ENCODE measurements at places on chromosomes 1 and 21. TPM values are rescaled to one million over a fixed set of nuclear protein-coding genes. Genes with fewer than 3 reads are reported as not detected.

GRCh38 chr21:18602711-18603110 is 199.1 kb upstream of the TMPRSS15 start:
- no peak for DNase-seq

DNA sequence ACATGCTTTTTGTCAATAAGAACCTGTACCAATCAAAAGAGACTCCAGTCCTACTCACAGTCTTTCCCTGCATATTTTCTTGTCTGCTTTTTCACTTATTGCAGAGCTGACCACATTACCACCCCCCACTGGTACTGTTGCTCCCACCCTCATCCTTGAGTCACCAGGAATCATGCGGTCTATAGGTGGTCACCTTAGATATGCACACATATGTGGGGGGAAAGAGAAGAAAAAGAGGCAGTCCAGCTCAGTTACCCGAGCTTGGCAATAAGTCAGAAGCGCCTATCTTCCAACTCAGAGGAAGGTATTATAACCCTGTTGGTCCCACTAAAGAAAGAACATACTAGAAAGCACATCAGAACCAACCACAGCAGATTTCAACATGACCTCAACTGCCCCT is 119.2 kb downstream of the SMYD2 start:
- no peak for DNase-seq

DNA sequence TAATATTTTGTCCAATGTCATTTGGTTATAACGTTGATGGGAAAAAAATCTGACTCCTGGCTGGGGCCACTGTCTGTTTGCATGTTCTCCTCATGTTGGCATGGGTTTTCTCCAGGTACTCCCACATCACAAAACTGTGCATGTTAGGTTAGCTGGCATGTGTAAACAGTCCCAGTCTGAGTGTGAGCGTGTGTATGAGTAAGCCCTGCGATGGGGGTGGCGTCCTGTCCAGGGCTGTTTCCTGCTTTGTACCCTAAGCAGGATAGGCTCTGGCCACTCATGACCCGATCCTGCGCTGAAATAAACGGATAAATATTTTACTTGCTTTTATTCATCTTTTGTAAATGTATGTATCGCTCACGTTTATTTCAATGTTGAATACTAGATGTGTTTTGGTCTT is 13.5 kb downstream of the EFCAB14 start:
- no peak for DNase-seq

GRCh38 chr1:81600878-81601622 is 199.7 kb upstream of the ADGRL2 start:
- DNase-seq, result no peak

- DNase-seq, result no peak
Measured at GRCh38 chr1:148307583-148308185, 155.6 kb upstream of the NBPF11 start.

GRCh38 chr21:41766883-41767605 is at the start of gene RIPK4:
Gene RIPK4 (minus strand): TSS chr21:41767052. CDS start chr21:41767041, 11 bp downstream.
- no peak for DNase-seq

GRCh38 chr1:53601031-53601745 is 137.8 kb downstream of the GLIS1 start:
- DNase-seq, result no peak

- DNase-seq, result no peak
Measured at GRCh38 chr1:153293851-153294250, 18.9 kb downstream of the PGLYRP3 start.

GRCh38 chr1:227174164-227174563 is 144.1 kb downstream of the CDC42BPA start:
- no peak for DNase-seq

Gene REN
- total RNA-seq, result 0.38 TPM

DNA sequence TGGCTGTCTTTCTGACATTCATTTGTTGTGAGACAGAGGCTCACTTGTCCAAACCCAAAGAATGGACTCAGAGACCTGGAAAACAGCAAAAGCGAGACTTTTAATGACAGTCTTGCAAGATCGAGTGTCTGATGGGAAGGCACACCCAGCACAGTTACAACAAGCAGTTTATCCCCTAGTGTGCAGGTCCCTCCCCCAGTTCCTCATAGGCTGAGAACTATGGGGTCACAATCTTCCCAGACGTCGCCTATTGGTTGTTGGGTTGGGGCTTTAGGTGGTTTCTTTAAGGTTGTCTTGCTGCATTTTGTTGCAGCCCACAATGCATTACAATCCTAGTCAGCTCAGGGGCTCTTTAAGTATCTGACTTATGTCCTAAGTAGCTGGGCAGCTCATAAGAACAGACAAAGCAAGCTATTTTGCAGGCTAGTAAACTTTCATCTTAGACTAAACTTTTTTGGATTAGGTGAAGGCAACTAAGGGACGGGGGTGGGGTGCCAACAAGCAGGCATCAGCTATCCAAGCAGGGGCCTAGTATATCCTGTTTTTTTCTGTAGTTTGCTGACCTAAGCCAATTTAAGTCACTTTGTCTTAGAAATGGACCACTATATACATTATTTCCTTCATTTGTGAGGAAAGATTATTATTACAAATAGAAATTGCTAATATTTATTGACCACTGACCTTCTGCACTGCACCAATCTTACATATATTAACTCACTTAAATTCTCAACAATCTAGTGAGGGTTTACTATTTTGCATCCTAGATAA is 151.8 kb downstream of the SETD4 start:
- no peak for DNase-seq

GRCh38 chr1:215005078-215005477 is 77.5 kb upstream of the KCNK2 start:
- no peak for DNase-seq

GRCh38 chr1:6037338-6037762 is 8.3 kb upstream of the KCNAB2 start:
- DNase-seq, result no peak

- DNase-seq, result no peak
Measured at GRCh38 chr21:35509001-35509704, 460.1 kb upstream of the RUNX1 start.

DNA sequence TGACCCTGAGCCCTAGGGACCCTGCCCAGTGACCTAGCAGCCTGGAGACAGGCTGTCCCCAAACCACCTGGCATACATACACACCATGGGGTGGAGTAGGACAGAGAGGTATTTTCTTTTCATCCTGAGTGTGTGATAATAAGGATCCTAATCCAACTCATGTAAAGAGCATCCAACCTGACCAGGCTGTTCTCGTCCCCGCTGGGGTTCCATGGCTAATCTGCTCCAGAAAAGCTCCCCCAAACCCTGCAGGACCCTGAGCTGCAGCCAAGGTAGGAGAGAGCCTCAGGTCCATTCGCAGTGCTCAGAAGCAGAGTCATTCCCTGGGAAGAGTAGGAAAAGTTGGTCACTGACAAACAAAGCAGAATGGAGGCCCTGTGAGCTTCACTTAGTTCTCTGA is 31.4 kb downstream of the KCND3 start:
- DNase-seq, result no peak

- DNase-seq, result no peak
Measured at GRCh38 chr1:53112861-53113260, 29.6 kb downstream of the SLC1A7 start.

GRCh38 chr1:244296003-244296402 is 155.7 kb downstream of the ADSS2 start:
- no peak for DNase-seq

DNA sequence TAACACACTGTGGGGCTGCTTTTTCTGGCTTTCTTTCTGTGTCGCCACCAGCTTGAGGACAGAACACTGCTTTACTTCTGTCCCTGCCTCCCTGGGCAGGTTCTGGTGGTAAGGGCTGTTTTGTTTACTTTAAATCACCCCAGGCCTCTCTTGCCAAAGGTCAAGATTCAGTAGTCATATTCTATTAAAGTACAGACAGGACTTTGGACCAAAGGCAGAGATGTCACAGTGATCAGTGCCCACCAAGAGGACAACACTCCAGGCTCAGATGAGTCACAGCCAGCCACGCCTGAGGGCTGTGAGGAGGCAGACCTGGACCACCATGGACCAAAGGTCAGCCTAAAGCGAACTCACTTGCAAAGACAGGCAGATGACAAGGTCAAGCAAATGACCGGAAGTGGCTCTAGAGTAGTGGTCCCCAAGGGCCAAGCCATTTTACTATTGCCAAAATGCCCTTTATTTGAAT is 200.0 kb downstream of the RHOU start:
- DNase-seq, result no peak

GRCh38 chr1:214896921-214897320 is 185.6 kb upstream of the KCNK2 start:
- no peak for DNase-seq
